GM12878 (cell line): ENCODE measurements at places on chromosomes 16 and 17. TPM values are rescaled to one million over a fixed set of nuclear protein-coding genes. Genes with fewer than 3 reads are reported as not detected.
A peak's percentile ranks its signal among the peaks of the same experiment; 100 is the strongest.

CD300E gene
- not detected in 2 replicates for total RNA-seq

ALKBH5 gene
- total RNA-seq = 77.0 and 78.3 TPM in 2 replicates

MFSD6L gene
- total RNA-seq = 2.8 and 3.1 TPM in 2 replicates

DNA sequence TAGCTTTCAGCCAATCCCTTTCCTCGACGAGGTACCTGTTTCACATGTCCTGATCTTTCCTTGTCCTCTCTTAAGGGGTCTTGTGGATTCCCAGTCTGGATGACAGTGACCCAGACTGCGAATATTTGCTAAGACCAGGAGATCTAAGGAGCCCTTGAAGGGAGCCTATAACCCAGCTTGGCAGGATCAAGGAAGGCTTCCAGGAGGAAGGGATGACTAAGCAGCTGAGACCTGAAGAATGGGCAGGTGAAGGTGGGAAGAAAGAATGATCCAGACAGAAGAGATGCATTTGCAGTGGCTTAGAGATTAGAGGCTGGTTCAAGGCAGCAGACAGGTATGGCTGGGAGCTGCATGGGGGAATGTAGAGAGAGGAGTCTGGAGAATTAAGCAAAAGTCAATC lies 1.9 kb upstream of the PDK2 start:
- DNase-seq = no peak

LASP1 gene
- 105 and 114 TPM in 2 replicates for total RNA-seq

GRCh38 chr17:58525239-58525638 lies 10.8 kb upstream of the MTMR4 start:
- DNase-seq = no peak

DNA sequence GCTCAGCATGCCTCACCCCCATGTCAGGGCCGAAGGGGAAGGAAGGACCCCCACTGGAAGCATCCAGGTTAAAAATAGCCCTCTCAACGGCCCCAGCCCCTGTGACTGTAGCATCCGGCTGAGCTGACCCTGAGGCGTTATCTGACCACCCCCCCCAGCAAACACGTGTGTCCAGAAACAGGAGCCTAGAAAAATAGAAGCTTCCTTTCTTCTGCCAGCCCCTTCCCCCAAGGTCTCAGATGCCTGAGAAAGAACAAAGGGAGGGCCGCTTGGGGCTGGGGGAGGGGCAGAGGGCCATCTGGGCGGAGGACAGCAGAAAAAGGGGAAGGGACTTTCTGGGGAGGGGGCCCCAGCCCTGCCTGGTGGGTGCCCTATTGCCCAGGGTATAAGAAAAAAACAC lies 55.8 kb downstream of the ACTG1 start:
- DNase-seq = no peak

- DNase-seq = no peak
Measured at GRCh38 chr17:58970609-58971450, 135.8 kb downstream of the TRIM37 start.

PRAC2 gene
- total RNA-seq = not detected in 2 replicates

MPP2 gene
- 0.21 and 0.56 TPM in 2 replicates for total RNA-seq

GRCh38 chr17:37750768-37751475 lies 6.1 kb upstream of the HNF1B start:
- DNase-seq = no peak

DNA sequence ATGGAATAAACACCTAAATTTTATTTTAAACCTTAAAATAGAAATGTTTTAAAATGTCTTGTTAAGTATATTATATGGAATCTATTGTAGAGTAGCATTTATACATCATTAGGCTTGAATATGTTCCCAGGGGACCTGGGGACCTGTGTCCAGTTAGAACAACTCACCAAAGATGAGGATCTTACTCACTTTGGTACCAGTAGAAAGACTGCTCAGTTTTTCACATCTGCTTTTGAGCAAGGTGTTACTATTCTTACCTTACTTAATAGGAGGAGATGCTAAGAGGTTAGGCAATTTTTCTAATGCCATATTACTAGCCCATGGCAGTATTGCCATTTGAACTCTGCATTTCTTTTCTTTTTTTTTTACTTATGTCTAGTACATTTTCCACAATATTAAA lies 14.7 kb downstream of the STXBP4 start:
- DNase-seq = no peak

- no peak for DNase-seq
Measured at GRCh38 chr17:81912441-81913309, 1.5 kb upstream of the PCYT2 start.

GPR142 gene
- not detected in 2 replicates for total RNA-seq

GRCh38 chr16:55033225-55034156 lies 102.8 kb downstream of the IRX5 start:
- no peak for DNase-seq

SEZ6L2 gene
- 0.37 and 0.49 TPM in 2 replicates for total RNA-seq

DNA sequence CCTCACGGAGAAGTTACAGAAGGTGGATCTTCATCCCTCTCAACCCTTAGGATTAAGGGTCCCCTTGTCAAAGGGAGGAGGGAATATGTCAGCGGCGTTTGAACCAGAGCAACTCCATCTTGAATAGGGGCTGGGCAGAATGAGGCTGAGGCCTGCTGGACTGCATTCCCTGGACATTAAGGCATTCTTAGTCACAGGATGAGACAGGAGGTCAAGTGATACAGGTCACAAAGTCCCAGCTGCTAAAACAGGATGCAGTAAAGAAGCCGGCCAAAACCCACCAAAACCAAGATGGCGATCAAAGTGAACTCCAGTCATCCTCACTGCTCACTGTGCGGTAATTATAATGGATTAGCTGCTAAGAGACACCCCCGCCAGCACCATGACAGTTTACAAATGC lies 36.7 kb downstream of the RBFOX3 start:
- no peak for DNase-seq

GRCh38 chr16:85522308-85522841 lies 90.7 kb upstream of the GSE1 start:
- no peak for DNase-seq

GRAPL gene
- 29.3 and 32.4 TPM in 2 replicates for total RNA-seq

KIF18B gene
- total RNA-seq = 39.4 and 44.4 TPM in 2 replicates

GRCh38 chr16:79994418-79994817 lies 393.9 kb upstream of the MAF start:
- DNase-seq = no peak

KRTAP4-5 gene
- total RNA-seq = not detected in 2 replicates

TMEM101 gene
- 34.6 and 36.6 TPM in 2 replicates for total RNA-seq

DNA sequence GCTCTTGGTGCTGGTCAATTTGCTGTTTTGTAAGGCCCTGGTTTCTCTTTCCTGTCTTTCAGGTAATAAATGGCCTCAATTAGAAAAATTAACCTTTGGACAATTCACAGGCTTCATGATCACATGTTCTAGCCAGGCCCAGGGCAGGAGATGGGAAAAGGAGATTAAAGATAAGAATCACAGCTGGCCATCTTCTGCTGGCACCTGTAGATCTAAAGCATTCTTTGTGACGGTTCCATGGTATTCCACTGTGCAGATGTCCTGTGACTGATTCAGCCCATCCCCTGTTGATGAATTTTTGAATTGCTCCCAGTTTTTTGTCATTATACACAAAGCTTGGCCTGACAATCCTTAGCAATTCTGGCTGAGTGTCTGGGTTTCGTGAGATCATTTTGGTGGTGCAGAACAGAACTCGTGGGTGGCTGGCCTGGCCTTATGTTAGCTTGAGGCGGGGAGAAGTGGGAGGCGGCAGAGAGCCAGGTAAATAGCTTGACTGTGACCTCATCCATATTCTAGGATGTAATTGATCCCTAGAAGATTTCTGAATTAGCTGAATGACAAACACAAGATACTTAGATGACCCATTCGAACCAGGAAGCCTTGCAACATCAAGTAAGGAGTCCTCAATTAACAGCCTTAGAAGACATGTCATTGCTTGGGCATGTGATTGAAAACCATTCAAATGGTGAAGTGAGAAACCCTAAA lies 14.1 kb downstream of the TMC5 start:
- no peak for DNase-seq

ATP1B2 gene
- 0.23 and 0.32 TPM in 2 replicates for total RNA-seq

TAT gene
- 0.44 and 0.51 TPM in 2 replicates for total RNA-seq

CMTM2 gene
- not detected in 2 replicates for total RNA-seq

CCL13 gene
- total RNA-seq = not detected in 2 replicates

DNA sequence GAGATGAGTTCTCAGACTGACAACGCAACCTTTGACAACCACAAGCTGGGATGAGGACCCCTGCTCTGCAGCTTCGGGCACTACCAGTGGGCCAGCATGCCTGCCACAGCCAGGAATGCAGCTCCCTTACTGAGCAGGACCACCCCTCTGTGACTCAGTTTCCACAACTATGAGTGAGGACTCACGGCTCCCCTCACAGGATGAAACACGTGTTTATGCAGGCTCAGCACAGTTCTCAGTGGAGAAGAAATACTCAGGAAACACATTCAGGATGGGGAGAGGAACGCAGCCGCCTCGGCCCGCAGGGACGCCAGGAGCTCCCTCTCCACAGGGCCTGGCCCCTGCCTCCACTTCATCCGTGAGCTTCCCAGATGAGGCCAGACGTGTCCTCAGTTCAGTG lies 14.1 kb downstream of the DNASE1 start:
- no peak for DNase-seq

GRCh38 chr17:5234645-5235576 lies at the start of gene SCIMP:
TSS of gene SCIMP (minus strand) at chr17:5234860. CDS start at chr17:5234755, 105 bp downstream.
- DNase-seq = peak; percentile 82

DNA sequence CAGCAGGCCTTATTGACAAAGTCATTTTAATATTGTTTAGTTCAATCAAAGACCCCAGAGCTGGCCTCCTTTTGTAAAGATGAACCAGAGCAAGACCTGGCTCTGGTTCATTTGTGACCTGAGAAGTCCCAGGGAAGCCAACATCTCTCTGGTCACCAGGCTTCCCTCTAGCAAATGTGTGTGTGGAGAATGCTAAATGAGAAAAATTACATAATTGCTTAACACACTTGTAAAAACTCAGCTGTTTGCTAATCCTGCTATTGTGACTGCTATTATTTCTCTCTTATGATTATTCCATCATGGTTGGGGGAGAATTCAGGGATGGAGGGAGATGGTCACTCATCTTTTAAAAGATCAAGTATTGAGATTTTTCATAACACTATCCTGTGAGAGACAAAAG lies 94.3 kb upstream of the CLEC3A start:
- no peak for DNase-seq

KIF1C gene
- 61.1 and 65.9 TPM in 2 replicates for total RNA-seq

DNA sequence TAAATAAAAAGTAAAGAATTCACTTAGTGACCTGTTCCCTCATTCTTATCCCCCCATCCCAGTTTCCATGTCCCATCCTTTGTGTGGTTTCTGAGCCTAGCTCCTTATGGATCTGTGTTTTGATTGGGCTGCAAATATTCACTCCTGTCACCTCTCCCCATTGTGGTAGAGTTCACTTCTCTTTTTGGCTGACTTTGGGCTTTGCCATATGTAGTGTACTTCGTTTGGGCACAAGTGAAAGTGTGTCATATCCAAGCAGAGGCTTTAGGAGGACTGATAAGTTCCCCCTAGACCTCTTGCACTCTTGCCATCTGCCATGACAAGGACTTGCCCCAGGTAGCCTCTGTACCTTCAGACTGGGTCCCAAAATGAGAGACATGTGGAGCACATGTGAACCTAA lies 13.0 kb upstream of the DHRS7B start:
- no peak for DNase-seq

NPIPA8 gene
- total RNA-seq = not detected in 2 replicates

HS3ST6 gene
- total RNA-seq = not detected in 2 replicates

DNA sequence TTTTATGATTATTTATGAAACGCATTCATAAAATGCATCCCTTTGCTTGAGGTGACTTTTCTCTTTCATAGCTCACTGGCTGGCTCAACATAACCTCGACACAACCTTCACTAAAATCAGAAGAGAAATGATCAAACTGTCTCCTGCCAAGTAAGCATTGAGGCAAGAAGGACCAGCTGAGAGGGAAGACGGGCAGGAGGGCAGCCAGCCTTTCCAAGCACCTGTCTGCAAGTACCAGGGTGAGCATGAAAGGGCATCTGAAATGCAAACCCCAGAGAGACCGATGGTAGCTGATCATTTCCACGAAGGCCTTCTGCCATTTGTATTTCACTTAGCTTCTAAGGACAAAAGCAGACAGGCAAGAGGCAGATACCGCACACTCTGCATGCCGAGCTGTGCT lies 52.1 kb upstream of the RPH3AL start:
- no peak for DNase-seq

- DNase-seq = no peak
Measured at GRCh38 chr17:74245871-74246270, 28.2 kb upstream of the DNAI2 start.

DNA sequence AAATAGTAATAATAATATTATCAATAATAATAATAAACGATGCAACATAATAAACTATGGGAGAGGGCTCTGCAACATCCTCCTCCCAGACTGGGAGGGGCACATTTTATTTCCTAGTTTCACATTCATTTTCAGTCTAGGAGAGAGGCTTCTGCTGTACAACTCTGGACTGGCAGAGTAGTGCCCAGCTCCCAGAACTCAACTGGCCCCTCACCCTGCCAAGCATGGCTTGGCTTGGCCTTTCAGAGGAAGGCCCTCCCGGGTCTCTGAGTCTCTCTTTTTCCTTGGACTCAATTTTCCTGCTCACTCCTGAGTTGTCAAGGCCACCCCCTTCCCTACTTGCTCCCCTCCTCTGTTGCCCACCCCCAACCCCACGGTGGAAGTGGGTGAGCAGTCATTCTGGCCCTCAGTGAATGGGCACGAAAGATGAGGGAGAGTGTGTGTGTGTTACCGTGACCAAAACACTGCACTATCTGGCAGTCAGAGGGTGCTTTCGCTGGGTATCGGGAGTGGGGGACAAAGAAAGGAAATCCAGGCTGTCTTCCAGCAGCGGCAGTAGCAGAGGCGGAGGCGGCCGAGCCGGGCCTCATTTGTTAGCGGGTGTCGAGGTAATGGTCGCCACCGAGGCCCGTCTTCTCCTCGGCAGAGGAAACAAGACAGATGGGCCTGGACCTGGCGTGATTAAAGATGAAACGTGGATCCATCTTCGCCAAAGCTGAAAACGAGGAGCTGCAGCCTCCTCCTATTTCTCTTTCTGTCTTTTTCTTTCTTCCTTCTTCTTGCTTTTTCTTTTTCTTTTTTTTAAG lies 2.3 kb downstream of the HOXB4 start:
- DNase-seq = no peak

UTS2R gene
- total RNA-seq = 0.36 and 1.1 TPM in 2 replicates

DNA sequence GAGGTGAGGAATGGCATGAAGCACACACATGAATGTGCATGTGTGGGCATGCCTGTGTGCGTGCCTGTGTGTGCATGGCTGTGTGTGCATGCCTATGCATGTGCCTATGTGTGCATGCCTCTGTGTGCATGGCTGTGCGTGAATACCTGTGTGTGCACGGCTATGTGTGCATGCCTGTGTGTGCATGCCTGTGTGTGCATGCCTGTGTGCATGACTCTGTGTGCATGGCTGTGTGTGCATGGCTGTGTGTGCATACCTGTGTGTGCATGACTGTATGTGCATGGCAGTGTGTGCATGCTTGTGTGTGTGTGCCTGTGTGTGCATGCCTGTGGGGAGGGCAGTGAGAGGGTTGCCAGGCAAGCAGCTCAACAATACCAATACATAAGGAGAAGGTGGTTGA lies 276.5 kb upstream of the ERCC4 start:
- no peak for DNase-seq

PRSS27 gene
- 0.97 and 1.8 TPM in 2 replicates for total RNA-seq
